ENCODE measurements at places on chromosomes 6 and 20.

- no peaks in the 10 kb centered on the region for H3K36me3 ChIP-seq
- H3K4me3 ChIP-seq = no peak overlapping the region
- no peak for DNase-seq
Measured at GRCh38 chr6:83190626-83191025, 2.4 kb downstream of the PGM3 start.

DNA sequence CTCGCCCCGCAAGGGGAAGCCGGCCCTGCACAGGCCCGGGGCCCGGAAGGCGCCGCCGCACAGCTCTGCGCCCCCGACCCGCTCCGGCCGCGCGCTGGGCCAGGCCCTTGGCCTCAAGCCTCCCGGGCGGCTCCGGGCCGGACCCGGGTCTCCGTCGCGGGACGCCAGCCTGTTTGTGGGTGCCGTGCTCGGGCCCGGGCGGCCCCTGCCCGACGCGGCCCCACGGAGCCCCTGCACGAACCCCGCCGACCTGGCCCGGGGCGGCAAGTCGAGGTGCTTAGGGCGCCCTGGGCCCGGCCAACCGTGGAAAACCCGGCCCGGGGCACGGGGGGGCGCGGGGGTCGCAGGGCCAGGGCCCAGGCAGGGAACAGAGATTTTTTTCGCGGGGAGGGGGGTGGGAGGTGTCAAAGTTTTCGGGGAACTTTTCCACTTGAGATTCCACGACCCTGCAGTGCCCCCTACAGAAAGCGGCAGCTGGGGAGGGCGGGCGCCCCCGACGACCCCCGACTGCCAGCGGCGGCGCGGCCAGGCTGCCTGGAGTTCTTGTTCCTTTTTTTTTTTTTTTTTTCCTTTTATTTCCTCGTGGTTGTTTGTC, 805 bp upstream of the STX16 start:
- peak; percentile 18 for DNase-seq
- H3K27me3 ChIP-seq = no peaks in the 10 kb centered on the region
- peaks cover 18% of the 10 kb centered on the region for H3K4me1 ChIP-seq

DNA sequence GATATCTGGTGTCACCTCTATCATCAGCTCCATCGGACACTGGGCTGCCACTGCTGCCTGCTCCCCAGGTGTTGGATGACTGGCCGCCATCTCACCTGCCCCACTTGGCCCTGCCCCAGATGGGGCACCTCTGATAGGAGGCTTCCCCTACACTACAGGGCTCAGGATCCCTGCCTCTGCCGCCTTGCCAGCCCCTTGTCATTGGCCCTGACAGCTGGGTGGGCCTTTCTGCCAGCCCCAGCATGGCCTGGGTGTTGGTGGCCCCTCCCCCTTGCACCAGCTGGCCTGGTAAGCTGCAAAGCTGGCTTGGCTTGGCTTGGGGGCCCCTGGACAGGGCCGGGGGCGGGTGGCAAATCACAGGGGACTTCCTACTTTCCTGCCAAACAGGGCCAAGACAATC, 10.6 kb downstream of the PACSIN1 start:
- H3K27ac ChIP-seq = no peak overlapping the region
- no peaks in the 10 kb centered on the region for H3K4me1 ChIP-seq
- H3K27me3 ChIP-seq = no peaks in the 10 kb centered on the region

DNA sequence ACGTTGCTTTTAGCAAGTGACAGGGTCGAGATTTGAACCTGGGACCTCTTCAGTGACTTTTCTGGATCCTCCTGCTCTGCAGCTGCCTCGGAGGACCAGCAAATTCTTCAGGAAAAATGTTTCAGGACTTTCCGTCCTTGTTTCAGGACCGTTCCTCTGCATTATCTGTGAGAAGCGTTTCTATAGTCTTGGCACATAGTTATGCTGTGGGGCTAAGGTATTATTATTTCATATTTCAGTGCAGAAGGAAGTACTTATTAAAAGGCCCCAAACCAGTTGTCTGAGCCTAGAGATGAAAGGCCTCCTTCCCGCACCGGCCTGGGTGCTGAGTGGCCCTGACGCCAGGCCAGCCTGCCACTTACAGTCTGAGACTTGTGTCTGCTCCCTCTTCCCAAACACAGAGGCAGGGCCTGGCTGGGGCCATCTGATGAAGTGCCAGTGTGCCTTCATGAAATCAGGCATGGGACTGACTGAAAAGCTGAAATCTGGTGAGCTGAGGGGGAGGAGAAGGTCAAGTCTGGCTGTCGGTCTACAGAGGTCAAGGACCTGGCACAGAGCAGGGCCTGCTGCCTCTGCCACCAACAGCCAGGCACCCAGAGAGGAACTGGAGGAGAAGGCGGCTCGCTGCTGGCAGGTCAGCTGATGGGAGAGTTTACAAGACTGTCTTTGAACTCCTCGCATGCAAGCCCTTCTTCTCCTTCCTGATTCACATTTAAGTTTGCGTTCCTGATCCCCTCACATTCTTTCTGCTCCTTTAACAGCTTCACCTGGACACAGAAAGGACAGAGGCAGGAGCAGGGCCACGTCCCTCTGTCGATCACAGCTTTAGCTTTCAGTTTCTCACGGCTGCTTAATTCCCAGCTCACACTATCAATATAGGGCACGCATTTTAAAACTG, 8.9 kb upstream of the QKI start:
- no peaks in the 10 kb centered on the region for H3K27me3 ChIP-seq
- H3K36me3 ChIP-seq = no peaks in the 10 kb centered on the region
- H3K4me3 ChIP-seq = peak overlapping the region; percentile 41
- H3K27ac ChIP-seq = no peak overlapping the region

GRCh38 chr6:105592329-105592728, 189.4 kb upstream of the PREP start:
- no peaks in the 10 kb centered on the region for H3K36me3 ChIP-seq
- H3K4me3 ChIP-seq = no peak overlapping the region
- H3K27me3 ChIP-seq = no peaks in the 10 kb centered on the region
- no peaks in the 10 kb centered on the region for H3K4me1 ChIP-seq
- no peak for DNase-seq

DNA sequence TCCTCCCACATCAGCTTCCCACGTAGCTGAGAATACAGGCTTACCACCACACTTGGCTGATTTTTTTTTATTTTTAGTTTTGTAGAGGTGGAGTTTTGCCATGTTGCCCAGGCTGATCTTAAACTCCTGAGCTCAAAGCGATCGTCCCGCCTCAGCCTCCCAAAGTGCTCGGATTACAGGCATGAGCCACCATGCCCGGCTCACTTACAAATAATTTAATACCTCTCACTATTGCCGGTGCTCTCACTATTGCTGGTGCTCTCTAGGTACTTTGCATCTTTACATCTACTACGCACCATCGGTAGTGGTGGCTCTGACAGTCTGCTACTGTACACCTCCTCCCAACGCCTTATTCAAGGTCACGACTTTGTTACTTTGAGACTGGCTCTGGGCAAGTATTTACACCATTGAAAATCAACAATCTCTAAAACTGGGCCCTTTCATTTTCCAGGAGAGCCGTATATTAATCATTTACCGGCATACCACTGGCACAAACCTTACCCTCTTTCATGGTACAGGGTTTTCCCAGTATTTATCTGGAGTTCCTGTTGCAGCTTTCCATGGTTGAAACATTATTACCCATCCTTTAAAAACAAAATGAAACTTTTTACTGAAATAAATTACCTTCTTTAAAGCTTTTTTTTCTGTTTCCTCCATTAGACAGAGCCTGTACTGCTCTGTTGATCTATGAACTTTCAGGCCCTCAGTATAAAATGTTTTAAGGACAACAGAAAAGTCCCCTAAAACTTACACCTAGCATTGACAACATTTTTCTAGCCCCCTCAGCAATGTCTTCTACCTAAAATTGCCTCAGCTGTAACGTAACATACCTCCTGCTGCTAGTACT, 259.6 kb upstream of the PLCB4 start:
- no peaks in the 10 kb centered on the region for H3K27me3 ChIP-seq
- no peak overlapping the region for H3K4me3 ChIP-seq
- no peak for DNase-seq
- no peaks in the 10 kb centered on the region for H3K4me1 ChIP-seq
- H3K27ac ChIP-seq = no peak overlapping the region

GRCh38 chr6:163408352-163408991, 6.0 kb upstream of the QKI start:
- H3K27me3 ChIP-seq = no peaks in the 10 kb centered on the region
- H3K4me3 ChIP-seq = no peak overlapping the region
- no peak for DNase-seq
- no peaks in the 10 kb centered on the region for H3K4me1 ChIP-seq
- no peaks in the 10 kb centered on the region for H3K36me3 ChIP-seq
- H3K27ac ChIP-seq = no peak overlapping the region

DNA sequence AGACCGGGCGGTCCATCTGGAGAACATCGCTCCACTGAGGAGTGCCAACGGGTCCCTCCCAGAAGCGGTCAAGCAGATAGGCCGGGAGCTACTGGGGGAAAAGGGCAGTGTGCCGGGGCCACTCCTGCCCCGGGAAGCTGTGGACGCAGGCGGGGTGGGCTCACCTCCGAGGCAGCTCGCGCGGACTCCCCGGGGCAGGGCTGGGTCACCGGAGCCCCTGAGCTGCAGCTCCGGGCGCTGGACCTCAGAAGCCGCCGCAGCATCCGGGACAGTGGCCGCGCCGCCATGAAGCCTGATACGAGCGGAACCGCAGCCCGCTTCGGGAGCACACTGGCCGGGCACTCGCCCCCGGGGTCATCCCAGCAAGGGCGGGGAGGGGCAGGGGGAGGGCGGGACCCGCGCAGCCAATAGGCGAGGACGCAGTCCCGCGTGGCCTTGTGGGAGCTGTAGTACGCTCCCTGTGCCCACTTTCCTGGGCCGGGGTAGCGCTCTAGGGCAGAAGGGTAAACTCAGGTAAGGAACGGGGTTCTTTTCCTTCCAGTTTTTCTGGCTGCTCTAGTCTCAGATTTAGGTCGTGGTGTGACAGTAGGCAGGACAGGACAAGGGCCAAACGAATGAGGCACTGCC, at the start of gene MOCS1:
Gene MOCS1 (minus strand): TSS at position 332 of the 627 bp plus-strand sequence. CDS start 45 bp downstream, at position 287.
- H3K27ac ChIP-seq = no peak within 1 kb of the TSS
- DNase-seq = no peak
- no peaks in the 10 kb centered on the region for H3K36me3 ChIP-seq
- no peaks in the 10 kb centered on the region for H3K4me1 ChIP-seq
- H3K4me3 ChIP-seq = peak within 1 kb of the TSS; percentile 31

GRCh38 chr6:24997905-24998304, 62.1 kb upstream of the RIPOR2 start:
- no peak for DNase-seq
- H3K27me3 ChIP-seq = no peaks in the 10 kb centered on the region
- peaks cover 13% of the 10 kb centered on the region for H3K4me1 ChIP-seq
- H3K4me3 ChIP-seq = no peak overlapping the region
- no peak overlapping the region for H3K27ac ChIP-seq

DNA sequence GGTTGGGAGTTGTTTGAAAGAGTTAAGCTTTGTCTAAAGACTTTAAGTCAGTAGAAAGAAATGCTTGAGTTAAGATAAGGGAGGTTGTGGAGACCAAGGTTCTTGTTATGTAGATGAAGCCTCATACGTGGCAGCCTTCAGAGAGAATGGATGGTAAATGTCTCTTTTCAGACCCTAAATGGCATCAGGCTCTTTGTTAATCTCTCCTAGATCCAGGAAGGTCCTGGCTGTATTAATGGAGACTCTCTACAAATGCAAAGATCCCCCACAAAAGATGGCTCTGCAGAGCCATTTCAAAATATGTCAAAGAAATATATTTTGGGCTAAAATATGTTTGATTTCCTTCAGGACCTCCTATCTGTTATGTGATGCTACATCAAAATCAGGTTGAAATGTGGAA, 161.6 kb downstream of the ADAT2 start:
- no peaks in the 10 kb centered on the region for H3K36me3 ChIP-seq
- no peak overlapping the region for H3K27ac ChIP-seq
- no peak overlapping the region for H3K4me3 ChIP-seq
- no peaks in the 10 kb centered on the region for H3K27me3 ChIP-seq

GRCh38 chr6:17361013-17361412, 32.4 kb upstream of the CAP2 start:
- no peaks in the 10 kb centered on the region for H3K4me1 ChIP-seq
- H3K27ac ChIP-seq = no peak overlapping the region
- no peaks in the 10 kb centered on the region for H3K36me3 ChIP-seq
- H3K4me3 ChIP-seq = no peak overlapping the region
- DNase-seq = no peak

GRCh38 chr6:135630789-135631376, 133.3 kb upstream of the AHI1 start:
- H3K4me3 ChIP-seq = no peak overlapping the region
- H3K4me1 ChIP-seq = no peaks in the 10 kb centered on the region
- no peak for DNase-seq
- H3K27me3 ChIP-seq = no peaks in the 10 kb centered on the region
- H3K27ac ChIP-seq = no peak overlapping the region
- H3K36me3 ChIP-seq = no peaks in the 10 kb centered on the region

DNA sequence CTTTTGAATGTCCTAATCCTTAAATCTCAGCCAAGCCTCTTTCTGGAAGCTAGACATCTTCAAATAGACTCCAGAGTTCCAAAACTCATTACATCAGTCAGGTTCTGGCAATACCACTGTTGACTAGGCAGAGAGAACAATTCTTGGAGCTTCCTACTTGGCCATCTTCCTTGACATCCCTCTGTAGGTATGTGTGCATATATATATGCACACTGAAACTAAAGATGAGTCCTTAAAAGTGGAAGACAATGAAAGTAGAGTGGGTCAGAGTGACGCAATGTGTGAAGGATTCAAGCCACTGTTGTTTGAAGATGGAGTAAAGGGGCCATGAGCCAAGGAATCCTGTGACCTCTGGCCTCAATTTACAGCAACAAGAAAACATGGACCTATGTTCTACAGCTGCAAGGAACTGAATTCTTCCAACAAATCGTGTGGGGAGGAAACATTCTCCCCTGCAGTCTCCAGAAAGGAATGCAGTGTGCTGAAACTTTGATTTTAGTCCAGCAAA, 18.7 kb upstream of the DUSP22 start:
- no peak overlapping the region for H3K4me3 ChIP-seq
- no peaks in the 10 kb centered on the region for H3K36me3 ChIP-seq
- H3K4me1 ChIP-seq = no peaks in the 10 kb centered on the region
- no peak overlapping the region for H3K27ac ChIP-seq

DNA sequence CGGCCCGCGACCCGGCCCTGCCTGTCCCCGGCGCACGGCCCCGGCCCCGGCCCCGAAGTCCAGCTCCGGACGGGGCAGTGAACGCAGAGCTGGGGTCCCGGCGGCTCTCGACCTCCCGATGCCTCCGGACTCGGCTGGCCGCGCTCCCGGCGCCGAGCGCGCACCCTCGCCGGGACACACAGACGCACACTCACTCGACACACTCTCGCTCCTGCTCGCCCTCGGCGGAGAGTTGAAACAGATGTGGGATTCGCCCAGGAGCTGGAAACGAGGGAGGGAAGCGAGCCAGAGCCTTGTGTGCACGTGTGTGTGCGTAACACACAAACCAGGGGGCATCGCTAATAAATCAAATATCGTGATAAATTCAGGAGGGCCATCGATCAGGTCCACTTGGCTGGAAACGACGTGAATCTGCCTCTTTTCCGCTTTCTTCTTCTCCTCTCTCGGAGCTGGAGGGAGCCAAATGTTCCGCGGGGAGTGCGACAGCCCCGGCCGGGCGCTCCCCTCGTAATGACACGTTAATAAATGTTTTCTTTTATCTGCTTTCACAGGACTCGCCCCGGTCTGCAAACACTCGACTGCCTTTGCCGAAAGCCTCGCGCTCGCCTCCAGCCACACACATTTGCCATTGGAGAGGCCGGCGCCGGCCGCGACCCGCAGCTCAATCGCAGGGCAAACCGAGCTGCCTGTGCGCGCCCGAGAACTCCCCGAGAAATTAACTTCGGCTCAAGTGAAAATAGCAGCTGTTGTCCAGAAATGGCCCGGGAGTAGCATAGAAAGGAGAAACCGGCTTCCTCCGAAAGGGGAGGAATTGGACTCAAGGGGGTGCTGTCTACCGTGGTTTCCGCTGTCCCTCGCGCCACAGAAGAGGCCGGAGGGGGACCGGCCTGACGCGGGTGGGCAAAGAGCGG, 828 bp upstream of the SULF2 start:
- H3K4me3 ChIP-seq = peak overlapping the region; percentile 33
- peaks cover 19% of the 10 kb centered on the region for H3K27me3 ChIP-seq
